HEK293T (cell line): ENCODE measurements at places on chromosomes 7 and 10.

DNA sequence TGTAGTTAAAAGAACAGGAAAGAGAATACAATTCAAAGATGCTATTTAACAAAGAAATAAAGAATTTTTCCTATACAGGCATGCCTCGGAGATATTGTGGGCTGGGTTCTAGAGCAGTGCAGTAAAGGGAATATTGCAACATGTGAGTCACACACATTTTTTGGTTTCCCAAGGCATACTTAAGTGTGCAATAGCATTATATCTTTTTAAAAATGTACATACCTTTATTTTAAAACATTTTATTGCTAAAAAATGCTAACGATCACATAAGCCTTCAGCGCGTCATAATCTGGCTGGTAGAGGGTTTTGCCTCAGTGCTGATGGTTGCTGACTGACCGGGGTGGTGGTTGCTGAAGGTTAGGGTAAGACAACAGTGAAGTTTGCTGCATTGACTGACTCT, 54.4 kb downstream of the ESYT2 start:
- DNase-seq = no peak

- DNase-seq = no peak
Observed at GRCh38 chr10:30000802-30001571, 58.4 kb downstream of the JCAD start.

DNA sequence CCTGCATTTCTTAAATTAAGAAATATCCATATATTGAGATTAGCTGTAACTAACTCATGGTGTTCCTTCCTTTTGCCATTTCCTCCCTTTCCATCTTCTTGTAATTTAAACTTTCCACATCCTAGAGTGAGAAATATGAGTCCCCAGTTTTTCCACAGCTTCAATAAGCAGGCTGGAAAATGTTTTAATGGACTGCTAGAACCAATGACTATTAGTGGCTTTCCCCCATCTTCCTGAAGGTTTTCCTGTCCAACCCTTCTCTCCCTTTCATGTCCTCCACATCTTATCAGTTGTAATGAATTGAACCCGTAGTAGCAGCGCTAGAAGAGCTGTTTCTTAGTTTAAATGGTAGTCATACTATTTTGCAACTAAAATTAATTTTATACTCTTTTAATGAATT, 145.7 kb downstream of the AHR start:
- DNase-seq = no peak

DNA sequence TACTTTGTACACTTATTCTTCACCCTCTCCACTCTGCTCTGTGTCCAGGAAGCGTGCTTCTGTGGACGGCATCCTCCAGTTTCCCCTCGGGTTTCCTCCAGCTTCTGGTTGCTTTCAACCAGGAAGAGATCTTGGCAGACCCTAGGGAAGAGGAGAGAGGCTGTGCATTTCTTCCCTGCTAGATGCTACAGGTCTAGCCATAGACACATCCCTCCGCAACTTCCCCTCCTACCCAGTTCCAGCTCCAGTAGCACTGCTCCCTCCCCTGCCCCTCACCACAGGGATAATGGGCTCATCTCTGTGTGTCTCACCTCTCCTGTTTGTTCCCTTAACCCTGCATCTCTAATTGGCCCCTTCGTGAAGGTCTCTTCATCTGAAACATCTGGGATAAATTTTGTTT, 16.3 kb downstream of the TLL2 start:
- DNase-seq = no peak

DNA sequence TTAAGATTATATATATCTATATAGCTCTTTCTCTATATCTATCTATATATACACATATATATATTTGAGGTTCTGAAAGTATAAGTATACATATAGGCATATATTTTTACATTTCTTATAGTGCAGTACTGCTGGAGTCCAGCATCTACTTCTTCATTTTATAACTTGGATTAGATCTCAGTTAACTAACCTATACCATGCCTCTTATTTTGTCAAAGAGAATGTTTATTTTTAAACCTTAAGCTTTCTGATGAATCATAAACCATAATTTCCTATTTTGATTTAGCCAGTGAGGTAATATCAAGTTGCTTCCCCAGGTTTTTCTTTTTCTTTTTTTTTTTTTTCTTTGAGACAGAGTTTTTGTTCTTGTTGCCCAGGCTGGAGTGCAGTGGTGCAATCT, 8.1 kb downstream of the ZNF32 start:
- no peak for DNase-seq

DNA sequence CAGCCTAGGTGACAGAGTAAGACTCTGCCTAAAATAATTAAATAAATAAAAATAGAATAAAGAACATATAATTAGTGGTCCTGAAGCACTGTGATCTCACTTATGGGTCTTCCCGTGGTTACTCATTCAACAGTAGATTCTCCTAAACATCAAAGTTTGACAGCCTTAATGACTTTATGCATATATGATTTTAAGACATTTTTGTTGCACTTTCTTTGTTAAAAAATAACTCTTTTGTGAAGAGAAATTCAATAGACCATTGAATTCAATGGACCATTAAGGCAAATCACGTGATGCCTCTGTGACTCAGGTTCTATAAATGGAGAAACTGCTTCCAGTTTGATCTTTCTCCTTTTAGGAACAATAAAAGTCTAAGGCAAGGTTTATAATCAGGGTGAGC, 59.6 kb downstream of the ATOH7 start:
- DNase-seq = no peak

- DNase-seq = no peak
Observed at GRCh38 chr7:124022551-124022950, 10.3 kb downstream of the TMEM229A start.

GRCh38 chr10:23496727-23497126, 57.9 kb downstream of the OTUD1 start:
- DNase-seq = no peak

- DNase-seq = no peak
Observed at GRCh38 chr10:113780681-113781250, 29.3 kb downstream of the PLEKHS1 start.

DNA sequence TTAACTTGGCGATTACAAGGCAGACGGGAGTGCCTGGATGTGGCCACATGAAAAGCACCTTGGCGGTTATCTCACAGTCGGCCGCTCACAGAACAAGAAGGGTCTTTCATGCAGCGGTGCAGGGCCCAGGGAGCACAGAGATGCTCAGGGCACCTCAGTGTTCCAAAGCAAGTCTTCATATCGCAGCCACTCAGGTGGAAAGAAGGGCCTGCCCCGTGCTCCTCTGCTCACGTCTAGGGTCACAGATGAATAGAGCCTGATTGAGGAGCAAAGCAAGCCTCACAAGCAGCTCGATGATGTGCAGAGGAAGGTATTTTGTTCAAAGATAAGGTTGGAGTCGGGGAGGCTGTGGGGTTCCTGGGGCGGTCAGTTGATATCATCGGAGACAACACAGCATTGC, 297.8 kb downstream of the WDR11 start:
- DNase-seq = no peak

DNA sequence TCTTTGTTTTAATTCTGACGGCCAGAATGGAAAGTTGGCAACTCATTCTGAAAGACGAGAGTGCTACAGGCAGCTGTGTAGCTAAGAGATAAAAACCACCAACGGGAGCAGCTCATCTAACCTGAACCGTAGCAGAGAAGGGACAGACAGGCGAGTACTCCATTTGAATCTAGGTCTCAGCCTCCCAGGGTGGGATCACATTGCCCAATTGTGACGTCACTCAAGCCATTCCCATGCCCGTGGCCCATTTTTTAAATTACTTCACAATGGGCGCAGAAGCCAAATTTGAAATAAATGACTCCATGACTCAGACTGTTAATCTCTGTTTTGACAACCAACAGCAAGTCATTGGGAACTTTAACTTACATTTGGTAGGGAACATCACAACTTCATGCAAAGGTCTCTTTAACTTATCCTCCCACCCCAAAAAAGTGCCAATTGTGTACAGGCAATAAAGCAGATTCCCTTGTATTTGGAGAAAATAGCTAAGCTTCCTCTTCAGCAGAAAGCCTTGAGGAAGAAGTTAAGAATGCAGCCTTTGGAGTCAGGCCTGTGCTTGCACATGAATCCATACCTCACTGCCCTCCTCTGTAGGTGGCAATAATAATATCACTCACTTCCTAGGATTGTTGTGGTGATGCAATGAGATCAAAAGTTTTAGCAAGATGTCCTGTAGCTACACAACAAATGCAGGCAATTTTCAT, 93.2 kb upstream of the KIF5B start:
- DNase-seq = peak; percentile 15

DNA sequence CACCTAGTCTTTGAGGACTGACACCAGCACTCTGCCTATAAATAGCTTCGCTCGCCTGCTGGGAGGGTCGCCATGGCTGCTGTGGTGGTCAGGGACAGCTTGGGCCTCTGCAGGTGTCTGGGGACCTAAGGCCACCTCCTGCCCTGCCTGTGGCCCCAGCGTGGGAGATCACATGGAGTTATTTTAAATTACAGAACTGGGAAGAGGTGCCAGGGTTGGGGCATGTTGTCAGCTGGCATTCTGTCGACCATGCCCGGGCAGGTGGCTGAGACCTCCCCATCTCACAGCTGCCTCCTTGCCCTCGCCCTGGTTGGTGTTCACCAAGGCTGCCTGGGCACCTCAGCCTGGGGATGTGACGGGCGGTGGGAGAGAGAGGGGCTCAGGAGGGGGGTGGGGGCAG, 18.1 kb downstream of the SHH start:
- DNase-seq = no peak

DNA sequence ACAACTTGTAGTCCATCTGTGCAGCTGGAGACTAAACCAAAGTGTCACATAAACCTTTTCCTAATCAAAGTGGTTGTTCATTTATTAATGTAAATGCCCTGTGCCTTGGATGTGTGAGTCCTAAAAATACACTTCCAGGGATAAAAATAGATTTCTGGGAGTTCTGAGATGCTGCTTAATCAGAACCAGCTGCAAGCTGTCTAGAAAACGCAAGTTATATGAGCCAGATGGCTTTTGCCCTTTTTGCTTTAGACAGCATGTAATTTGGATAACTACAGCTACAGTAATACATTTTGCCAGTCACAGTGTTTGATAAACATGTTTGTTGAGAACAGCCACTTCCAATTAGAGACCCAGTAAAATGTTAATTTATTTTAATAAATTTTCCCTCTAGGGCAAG, 185.1 kb upstream of the PRPS1L1 start:
- DNase-seq = no peak

DNA sequence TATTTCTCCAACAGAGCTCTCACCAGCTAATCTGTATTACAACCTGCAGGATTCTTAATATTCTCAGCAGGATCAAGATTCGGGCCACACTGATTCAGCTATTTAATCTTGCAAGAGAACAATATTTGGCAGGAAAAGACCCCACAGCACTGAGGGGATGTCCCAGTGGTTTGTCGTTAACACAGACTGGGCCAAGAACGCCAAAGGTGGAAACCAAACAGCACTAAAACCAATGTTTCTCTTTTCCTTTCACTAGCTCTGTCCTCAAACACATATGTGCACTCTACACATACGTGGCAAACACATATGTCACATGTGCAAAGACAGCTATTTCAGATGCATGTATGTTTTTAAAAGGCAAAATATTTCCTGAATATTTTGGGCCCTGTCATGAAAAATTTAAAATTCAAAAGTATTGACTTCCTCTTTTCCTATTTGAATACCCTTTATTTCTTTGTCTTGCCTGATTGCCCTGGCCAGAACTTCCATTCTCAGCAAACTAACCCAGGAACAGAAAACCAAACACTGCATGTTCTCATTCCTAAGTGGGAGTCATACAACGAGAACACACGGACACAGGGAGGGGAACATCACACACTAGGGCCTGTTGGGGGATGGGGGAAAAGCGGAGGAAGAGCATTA, 51.7 kb upstream of the NEBL start:
- no peak for DNase-seq

- DNase-seq = peak; percentile 51
Observed at GRCh38 chr7:131897016-131897789, 340.8 kb upstream of the PODXL start.

DNA sequence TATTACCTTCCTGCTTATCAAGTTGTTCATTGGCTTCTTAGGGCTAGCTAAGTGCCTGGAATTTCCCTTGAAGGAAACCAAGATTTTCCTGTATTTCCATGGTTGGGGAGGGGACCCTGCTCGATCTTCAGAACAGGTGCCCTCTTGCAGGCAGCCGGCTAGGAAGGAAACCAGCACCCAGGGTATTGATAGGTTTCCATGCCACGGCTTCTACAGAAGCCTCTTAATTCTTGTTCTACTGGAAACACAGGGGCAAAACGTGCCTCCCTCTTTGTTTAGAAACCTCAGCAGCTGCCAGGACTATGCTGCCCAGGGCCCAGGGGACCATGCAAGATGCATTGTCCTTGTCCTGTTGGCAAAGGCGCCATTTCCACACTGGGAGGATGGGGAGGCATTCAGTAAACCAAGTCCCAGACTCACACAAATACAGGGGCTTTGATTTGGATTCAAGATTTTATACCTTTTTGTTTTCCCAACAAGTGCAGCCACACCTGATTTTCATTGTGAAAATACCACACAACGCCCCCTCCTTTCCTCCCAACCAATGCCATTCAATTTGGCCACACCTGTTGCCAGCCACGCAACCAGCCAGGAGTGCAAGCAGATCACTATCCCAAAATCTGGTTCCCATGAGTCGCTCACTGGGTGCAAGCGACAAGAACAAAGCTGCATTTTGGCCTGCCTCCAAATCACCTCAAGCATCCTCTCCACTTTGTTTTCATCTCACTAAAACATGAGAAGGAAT, 29.6 kb downstream of the C10orf71 start:
- no peak for DNase-seq

DNA sequence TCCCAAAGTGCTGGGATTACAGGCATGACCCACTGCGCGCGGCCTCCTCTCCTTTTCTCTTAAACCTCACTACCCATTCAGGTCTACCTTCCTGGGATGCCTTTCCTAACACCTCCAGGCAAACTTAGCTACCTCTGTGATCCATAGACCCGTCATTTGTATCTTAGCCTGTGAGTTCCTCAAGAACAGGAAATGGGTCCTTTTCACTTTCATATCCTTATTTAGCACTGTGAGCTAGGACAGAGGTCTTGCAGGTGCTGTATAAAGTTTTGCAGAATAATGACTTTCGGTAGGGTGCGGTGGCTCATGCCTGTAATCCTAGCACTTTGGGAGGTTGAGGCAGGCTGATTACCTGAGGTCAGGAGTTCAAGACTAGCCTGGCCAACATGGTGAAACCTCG, 215.7 kb downstream of the RELN start:
- DNase-seq = no peak

GRCh38 chr7:129162732-129163131, 18.2 kb downstream of the TSPAN33 start:
- no peak for DNase-seq

DNA sequence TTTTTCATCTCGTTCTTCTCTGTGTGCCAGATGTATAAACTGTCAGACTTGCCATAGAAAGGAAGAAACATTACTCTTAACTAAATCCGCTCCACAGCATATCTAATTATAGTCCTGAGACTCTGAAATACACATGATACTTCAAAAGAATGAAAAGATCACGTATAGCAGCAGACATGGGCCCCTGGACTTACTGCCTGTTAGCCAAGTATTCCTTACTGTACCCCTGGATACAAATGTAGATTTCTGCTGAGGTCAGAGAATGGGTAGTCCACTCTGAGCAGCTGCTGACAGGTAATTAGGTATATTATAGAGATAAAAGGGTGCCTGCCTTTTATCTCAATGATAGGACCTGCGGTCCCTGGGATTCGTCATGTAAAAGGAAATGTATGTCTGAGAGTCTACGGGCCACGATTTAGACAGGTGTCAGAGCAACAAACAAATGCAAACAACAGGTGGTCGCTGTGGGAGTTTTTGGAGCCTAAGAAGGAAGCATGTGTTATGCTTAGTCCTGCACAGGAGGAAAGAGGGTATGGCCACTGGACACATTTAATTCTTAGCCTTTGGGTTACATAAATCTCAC, 69.4 kb downstream of the VOPP1 start:
- no peak for DNase-seq
